ENCODE measurements at places on chromosomes 11 and 22.

DNA sequence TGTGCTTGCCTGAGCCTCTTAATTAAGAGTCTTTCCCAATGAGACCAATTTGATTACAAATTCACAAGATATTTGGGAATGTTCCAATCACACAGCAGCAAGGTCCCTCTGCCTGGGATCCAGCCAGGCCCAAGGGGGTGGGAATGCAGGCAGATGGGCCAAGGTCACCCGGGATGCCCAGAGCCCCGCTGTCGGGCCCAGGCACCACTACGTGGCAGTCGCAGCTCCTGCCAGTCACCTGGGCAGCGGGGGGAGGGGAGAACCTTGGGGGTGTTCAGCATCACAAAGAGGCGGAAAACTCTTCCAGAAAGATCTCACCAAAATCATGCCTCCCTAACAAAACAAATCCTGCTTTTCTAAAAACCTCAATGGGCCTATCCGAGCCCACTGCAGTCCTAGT lies 30.9 kb downstream of the PPM1F start:
- H3K27ac ChIP-seq = no peak overlapping the region
- no peak for DNase-seq
- H3K27me3 ChIP-seq = no peaks in the 10 kb centered on the region

- no peaks in the 10 kb centered on the region for H3K27me3 ChIP-seq
- H3K27ac ChIP-seq = peak overlapping the region; percentile 90
Measured at GRCh38 chr22:36379593-36380361, 8.0 kb downstream of the MYH9 start.

DNA sequence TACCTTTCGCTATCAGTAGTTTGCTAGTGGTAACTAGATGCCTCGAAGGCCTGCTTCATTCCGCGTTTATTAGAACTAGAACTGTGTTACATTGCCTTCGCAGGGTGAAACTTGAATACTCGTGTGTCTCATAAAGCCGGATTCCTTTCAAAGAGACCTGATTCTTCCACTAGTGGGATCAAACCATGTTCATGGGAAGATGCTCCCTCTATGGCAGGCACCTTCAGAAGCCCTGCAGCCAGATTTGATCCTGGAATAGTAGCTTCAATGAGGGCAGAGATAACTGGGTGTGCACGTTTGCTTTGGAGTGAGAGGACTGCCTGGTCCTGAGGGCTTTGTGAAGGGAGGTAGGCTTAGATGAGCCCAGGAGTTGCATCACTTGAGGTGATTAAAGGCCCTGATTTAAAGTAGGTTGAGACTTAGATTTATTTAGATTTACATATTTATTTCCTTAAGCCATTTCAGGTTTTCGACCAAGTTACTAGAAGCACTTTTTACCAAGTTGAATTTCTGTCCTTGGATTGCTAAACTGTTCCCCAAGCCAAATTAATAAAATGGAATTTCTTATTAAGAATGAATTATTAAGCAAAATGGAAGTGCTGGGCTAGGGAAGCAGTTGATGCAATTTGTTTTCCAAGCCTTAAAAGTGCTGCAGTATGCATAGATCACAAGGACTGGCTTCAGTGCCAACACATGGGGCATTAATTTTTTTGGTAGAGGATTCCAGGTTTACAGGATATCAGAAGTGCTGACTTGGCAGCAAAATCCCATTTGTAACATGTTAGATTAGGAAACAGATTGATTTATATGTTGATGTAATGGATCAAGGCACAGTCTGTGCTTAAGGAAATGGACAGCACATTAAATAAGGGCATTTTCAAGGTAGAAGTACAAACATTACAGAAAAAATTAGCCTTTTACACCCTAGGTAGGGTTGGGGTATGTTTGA lies 32.9 kb downstream of the APLP2 start:
- peaks cover 5% of the 10 kb centered on the region for H3K36me3 ChIP-seq
- H3K4me1 ChIP-seq = peaks cover 20% of the 10 kb centered on the region
- no peak overlapping the region for H3K4me3 ChIP-seq

GRCh38 chr11:37422511-37422910 lies 824.5 kb upstream of the RAG2 start:
- no peak overlapping the region for H3K4me3 ChIP-seq
- no peaks in the 10 kb centered on the region for H3K27me3 ChIP-seq
- no peak overlapping the region for H3K27ac ChIP-seq
- no peak for DNase-seq
